ENCODE measurements at places on chromosomes 2 and 18.

DNA sequence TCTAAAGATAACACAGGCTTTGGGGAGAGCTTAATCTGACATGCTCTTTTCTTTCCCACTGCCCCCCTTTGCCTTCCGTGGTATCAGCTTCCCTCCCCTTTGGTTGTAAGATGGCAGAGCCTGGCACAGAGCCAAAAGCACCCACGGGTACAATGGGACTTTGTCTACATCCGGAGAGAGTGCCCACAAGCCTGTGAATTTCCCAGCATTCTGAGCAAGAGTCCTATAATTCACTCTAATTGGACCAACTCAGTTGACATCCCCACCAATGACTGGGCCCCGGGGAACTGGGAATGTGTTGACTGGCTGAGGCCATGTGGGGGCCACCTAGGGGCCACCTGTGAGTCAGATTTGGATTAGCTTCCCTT lies 20.1 kb upstream of the C2orf72 start:
- no peak for DNase-seq

DNA sequence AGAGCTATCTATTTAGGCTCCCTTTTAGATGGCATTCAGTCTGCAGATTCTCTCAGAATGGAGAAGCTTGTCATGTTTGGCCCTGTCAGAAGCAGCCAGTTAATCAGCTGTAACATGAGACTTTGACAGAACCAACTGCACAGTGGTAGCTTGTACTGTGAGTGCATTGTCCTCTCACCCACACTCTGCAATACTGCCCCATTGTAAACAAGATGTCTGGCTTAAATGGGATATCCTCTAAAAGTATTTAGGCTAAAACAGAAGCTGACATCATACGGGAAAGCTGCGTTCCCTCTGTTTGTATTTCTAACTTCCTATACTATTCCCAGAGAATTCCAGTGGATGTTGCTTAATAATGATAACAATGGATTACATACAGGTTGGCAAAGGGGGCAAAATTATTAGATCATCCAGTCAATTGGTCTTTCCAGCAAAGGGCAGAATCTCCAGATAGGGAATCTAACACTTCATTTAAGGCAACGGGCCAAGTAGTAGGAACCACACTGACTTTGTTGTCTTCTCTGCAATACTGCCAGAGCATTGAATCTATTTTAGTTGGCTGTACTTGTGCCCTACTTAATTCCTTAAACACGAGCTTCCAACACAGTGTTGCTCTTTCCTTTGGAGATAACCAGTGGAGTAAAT lies 15.4 kb upstream of the STAT4 start:
- no peak for DNase-seq

DNA sequence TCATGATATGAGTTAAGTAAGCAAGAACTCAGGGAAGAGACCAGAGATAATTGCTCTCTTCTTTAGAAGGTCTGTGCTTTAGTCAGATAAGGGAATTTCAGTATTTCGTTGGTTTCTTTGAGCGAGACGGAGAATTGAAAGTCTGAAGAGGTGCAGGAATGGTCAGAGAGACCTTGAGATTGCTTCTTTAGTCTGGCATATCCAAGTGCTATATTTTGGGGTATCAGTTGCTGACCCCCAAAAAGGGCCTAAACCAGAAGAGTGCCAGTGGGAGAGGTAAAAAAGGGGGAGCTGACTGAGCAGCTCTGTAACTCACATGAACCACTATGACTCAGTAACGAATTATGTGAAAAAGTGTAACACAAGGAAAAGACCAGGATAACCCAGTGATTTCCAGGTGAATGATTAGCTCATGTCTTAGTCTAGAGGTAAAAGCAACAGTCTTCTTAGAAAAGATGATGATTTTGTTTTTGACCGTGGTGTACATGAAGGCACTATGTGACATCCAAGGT lies 932.9 kb downstream of the TDRD15 start:
- no peak for DNase-seq

DNA sequence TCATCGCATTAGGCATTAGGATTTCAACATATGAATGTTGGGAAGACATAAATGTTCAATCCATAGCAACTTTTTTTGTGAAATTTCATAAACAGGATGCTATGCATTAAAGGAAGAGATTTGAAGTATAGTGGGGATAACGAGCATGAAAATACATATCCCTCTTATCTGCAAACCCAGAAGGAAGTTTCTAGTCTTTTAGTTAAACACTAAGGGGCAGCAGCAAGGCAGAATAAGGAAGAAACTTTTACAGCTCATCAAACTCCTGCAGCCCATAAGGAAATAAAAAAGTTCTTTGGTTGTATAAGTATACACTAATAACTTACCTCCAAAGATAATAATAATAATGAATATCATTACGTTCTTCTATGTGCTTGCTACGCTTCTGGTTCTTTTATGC lies 81.5 kb downstream of the CD226 start:
- no peak for DNase-seq

DNA sequence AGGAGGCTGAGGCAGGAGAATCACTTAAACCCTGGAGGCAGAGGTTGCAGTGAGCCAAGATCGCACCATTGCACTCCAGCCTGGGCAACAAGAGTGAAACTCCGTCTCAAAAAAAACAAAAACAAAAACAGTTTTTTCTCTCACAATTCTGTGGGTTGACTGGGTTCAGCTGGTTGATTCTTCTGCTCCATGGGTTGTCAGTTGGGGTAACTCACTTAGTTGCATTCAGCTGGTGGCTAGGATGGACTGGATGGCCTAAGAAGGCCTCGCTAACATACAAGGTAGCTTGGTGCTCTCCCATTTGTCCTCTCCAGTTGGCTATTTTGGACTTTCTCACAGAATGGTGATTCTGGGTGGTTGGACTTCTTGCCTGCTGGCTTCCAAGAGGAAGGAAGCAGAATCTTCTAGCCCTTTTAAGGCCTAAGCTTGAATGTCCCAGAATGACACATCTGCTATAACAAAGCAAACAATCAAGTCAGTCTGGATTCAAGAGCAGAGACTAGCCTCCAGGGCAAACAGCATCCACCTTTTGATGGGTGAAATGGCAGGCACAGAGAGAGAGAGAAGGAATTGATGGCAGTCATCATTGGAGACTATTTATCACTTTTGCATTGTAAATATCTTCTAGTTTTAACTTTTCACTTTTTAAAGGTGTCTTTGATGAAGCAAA lies 17.9 kb downstream of the LAMA3 start:
- DNase-seq, result no peak

- no peak for DNase-seq
Measured at GRCh38 chr18:48910972-48911545, 39.7 kb downstream of the SMAD7 start.

- no peak for DNase-seq
Measured at GRCh38 chr2:144529841-144530240, 9.9 kb upstream of the ZEB2 start.
